ENCODE measurements at places on chromosomes 13 and 19.

DNA sequence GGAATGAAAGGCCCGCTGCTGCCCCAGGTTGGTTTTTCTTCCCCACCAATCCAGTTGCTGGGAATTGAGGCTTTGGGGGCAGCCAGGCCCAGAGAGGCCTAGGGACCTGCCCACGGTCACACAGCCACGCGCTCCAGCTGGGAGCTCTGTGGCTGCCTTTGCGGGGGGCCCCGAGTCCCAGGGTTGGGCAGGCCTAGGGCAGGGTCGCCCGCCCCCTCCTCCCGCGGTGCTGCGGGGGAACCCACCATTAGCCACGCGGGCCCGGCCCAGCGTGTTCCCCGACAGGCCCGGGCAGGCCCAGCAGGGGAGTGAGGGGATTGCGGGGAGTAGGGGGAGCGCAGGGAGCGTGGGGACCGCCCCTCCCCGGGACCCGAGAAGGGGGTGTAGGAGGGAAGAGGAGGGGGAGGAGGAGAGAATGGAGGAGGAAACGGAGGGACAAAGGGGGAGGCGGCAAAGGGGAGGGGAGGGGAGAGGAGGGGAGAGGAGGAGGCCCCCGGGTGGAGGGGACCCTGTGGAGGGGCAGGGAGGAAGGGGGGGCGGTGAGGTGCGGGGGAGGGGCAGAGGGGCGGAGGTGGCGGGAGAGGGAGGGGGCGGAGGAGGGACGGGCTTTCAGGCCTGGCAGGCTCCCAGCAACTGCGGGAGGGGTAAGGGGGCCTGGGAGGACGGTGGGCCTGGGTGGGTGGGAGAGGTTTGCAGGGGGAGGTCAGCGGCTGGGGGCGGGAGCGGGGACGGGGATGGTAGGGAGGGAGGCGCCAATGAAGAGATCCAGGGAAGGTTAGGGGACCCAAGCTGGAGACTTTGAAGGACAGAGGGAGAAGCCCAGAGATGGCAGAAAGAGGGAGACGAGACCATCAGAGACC, 12.9 kb upstream of the TLE2 start:
- DNase-seq = no peak

DNA sequence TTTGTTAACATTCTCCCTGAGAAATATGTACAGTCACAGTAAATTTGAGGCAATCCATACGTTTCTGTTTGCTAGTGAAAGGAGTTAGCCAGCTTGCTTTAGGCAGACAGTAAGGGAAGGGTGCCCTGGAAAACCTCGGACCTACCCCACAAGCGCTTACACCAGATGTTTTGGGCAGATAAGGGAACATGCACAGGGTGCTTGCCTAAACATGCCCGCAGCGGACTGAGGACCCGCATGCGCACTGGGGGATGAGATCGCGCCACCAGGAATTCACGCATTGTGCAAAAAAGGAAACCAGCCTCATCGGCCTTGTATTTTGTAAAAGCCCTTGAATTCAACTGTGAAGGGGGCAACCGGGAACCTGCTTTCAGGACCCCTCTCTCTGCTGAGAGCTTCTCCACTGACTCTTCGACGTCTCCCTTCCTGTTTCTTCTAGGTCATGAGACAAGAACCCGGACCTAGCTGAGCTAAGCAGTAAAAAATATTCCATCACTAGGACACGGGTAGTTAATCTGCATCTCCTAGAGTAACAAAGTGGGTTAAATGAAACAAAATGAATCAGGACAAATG, 1399.2 kb upstream of the ATXN8OS start:
- no peak for DNase-seq

DNA sequence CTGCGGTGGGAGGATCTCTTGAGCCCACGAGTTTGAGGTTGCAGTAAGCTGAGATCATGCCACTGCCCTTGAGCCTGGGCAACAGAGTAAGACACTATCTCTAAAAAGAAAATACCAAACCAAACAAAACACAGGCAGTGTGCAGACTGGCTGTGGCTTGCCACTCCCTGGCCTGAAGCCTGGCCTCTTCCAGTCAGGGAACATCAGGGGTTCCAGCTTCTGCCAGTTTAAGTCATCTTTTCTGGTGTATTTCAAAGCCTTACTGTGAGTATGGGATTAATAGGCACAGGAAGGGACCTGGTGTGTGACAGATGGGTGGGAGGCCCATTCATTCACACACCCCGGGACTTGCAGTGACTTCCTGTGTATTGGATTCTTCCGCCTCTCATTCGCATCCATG, 27.0 kb upstream of the F2RL3 start:
- DNase-seq = no peak

GRCh38 chr13:89684896-89685295, 1662.6 kb upstream of the MIR17HG start:
- DNase-seq = no peak

- DNase-seq = peak; percentile 29
These were observed 8.6 kb downstream of the RFPL4AL1 start for GRCh38 chr19:55777528-55777927.

GRCh38 chr19:12930002-12930645, 3.4 kb downstream of the FARSA start:
- DNase-seq = no peak

DNA sequence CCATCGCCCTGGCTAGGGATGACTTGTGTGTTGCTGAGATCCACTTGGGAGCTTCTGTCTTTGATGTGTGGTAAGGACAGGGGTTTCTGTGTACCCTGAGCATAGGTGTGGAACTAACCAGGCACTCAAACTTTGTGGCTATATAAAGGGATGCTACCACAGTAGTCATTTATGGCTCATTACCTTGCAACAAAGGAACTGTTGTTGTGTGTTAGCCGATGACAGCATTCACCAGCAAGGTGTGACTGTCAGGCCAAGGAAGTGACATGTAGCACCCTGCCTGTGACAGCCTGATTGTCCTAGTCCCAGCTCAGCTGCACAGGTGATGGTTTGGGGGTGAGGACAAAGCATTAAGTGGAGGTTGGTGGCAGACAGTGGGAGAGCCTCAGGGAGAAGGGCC, 73.6 kb downstream of the COG3 start:
- DNase-seq = no peak

GRCh38 chr13:33992881-33993336, 175.0 kb downstream of the RFC3 start:
- DNase-seq = peak; percentile 92

- DNase-seq = no peak
These were observed 13.6 kb downstream of the GRTP1 start for GRCh38 chr13:113350065-113350937.

GRCh38 chr19:8242211-8242821, 33.1 kb downstream of the CERS4 start:
- DNase-seq = no peak

GRCh38 chr13:66400292-66400691, 829.8 kb downstream of the PCDH9 start:
- no peak for DNase-seq

GRCh38 chr13:94384231-94384905, 95.1 kb downstream of the DCT start:
- DNase-seq = no peak

DNA sequence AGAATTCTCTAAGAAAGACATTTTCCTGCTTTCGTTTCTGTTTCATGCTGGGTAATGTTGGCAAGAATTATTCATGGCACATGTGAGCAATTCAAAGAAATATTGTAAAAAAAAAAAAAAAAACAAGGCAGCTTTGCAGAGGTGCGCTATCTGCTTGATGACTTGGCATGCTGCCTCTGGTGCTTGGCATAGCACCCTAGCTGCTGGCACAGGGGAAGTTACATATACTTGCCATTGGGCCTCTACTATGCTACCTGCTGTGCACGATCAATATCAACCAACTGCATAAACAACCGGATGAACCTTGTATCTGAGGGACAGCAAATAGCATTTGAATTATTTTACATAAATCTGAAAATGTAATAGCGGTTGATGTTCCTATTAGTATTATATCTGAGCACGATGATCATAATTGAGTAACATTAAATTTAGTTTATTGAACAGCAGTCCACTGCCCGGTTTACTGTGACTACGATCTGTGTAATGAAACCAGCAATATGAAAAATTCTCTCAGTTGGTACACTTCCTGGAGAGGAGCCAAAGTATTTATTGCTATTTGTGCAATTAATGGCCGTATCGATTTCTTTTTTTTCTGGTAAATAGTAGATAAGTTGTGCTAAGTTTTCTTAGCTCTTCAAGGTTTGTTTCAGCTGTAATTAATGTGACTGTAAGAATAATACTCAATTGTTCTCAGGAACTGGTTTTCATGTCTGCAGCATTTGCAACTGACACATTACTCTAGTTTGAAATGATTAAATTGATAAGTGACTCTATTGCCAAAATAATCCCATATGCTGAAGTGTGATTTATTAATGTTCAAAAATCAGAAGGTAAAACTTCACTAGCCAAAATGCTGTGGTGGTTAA, 717.3 kb downstream of the DACH1 start:
- peak; percentile 71 for DNase-seq

GRCh38 chr13:31703780-31704179, 35.5 kb upstream of the RXFP2 start:
- no peak for DNase-seq

GRCh38 chr13:29508130-29508875, 87.2 kb downstream of the SLC7A1 start:
- peak; percentile 91 for DNase-seq

GRCh38 chr13:78022164-78022877, 103.7 kb upstream of the EDNRB start:
- peak; percentile 32 for DNase-seq

GRCh38 chr13:113635709-113636108, 22.3 kb downstream of the ATP4B start:
- no peak for DNase-seq

GRCh38 chr13:49731766-49732165, 40.5 kb upstream of the EBPL start:
- no peak for DNase-seq

GRCh38 chr13:79710376-79710775, 229.4 kb downstream of the NDFIP2 start:
- DNase-seq = no peak

DNA sequence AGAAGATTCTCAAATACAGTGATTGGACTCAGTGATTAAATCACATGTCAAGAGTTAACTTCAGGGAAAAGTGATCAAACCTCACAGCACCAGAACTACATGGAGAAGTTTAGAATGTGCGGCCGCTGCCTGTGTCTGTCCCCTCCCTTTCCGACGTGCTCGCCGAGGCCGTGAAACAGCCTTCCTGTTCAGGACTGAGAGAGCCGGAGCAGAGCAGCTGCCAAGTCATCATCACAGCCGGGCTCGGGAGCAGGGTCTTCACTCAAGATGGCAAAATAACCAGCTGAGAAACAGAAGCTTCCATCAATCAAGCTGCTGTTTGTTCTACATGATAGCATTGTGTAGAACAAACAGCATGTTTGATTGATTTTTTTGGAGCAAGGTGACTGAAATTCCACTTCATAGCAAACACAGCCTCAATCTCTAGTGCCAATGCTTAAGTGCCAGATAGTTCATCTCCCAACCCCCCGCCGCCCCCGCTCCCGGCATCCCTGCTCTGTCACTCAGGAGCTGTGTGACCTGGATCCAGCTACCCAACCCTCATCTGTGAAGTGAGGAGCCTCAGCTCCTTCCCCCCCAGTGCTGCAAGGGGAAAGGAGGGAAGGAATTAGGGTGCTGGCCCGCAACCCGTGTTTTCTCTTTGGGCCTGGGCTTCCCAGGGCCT, 70.6 kb downstream of the HSPH1 start:
- no peak for DNase-seq

DNA sequence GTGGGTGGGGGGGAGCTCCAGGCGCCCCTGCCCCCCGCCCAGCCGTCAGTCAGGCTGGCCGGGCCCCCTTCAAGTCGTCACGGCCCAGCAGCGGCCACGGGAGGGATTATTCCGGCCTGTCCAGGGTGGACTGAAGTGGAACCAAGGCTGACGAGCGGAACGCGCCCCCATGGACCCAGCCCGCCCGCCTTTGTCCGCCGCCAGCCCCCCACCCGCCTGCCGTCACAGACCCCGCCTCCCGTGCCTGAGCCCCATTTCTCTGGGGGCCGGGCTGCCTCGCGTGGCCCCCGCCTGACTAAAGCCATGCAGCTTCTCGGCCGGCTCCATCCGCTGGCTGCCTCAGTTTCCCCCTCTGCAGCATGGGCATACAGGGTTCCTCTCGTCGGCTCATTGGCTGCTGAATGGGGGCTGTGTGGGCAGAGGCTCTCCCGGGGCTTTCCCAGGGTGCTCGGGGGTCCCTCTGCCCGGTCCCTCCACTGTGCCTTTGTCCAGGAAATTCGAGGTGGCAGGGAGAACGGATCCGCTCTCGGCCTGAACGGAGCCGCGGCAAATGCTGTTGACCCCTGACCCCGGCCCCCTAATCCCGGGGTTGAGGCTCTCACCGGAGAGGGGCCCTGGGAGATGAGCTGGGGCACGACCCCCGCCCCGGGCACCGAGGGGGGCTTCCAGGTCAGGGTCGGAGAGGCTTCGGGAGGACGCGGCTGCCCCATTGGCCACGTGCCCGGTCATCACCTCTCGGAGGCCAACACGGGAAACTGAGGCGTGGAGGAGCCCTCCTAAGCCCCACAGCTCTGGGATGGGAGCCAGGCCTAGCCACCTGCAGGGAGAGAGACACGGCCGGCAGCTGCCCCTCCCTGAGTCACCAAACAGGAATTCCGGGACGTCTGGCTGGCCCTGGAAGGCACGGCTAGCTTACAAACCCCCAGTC, 27.4 kb downstream of the EFNA2 start:
- no peak for DNase-seq

GRCh38 chr13:80239571-80240255, 101.2 kb downstream of the SPRY2 start:
- DNase-seq = no peak

DNA sequence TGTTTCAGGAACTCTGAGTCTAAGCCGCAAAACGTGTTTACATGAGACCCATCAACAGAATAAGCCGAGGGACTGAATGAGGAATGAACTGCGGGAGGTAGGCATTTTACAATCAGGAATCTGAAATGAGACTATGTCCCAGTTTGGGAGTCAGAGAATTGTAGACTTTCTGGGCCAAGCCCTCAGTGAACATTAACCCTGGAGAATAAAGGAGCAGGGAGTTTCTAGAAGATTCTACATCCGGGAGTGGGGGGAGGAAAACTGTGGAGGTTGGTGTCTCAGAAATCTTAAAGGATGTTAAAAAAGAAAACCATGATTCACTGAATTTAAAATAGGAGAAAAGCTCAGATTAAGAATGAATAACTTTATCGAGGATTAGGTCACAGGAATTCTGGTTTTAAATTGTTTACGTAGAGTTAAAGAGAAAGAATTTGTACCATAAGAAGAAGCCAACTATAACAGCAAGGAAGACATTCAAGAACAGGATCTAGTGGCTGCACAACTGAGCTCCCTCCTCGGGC, 18.5 kb downstream of the RFX2 start:
- DNase-seq = no peak

GRCh38 chr13:46339035-46339666, 47.9 kb downstream of the RUBCNL start:
- no peak for DNase-seq
